ENCODE measurements at places on chromosomes 16 and 17. TPM values are rescaled to one million over a fixed set of nuclear protein-coding genes. Genes with fewer than 3 reads are reported as not detected.

Gene PPL
- 2.6 TPM for total RNA-seq

Gene TMEM88
- total RNA-seq = 43.0 TPM

Gene KRT27
- total RNA-seq = not detected

Gene CLEC18A
- 0.57 TPM for total RNA-seq

Gene SEC14L5
- under 0.01 TPM for total RNA-seq

Gene KCTD19
- 0.33 TPM for total RNA-seq

Gene DDX19B
- 35.8 TPM for total RNA-seq

Gene ZCCHC14
- 12.2 TPM for total RNA-seq

Gene CDRT15L2
- total RNA-seq = not detected

Gene C17orf50
- not detected for total RNA-seq

Gene MYH13
- not detected for total RNA-seq

Gene ZNF597
- total RNA-seq = 2.9 TPM

Gene IGFALS
- total RNA-seq = not detected

Gene CSH1
- total RNA-seq = not detected

Gene SLC46A1
- 2.5 TPM for total RNA-seq

Gene ELMO3
- total RNA-seq = 0.76 TPM

Gene KRT24
- not detected for total RNA-seq

Gene KRTAP2-3
- not detected for total RNA-seq

Gene PYCARD
- 33.2 TPM for total RNA-seq

Gene NPIPA7
- 1.1 TPM for total RNA-seq

Gene HP
- not detected for total RNA-seq

Gene AGRP
- not detected for total RNA-seq
